Aortic smooth muscle cell (primary cell): ENCODE measurements at places on chromosomes 16 and 17. TPM values are rescaled to one million over a fixed set of nuclear protein-coding genes. Genes with fewer than 3 reads are reported as not detected.

ABCC6 gene
- total RNA-seq: 0.53 and 0.75 TPM in 2 replicates

EVI2A gene
- 6.6 and 9.9 TPM in 2 replicates for total RNA-seq

CHD9 gene
- 36.1 and 50.6 TPM in 2 replicates for total RNA-seq

B9D1 gene
- total RNA-seq: 38.8 and 45.8 TPM in 2 replicates

GLTPD2 gene
- total RNA-seq: not detected in 2 replicates

CBFA2T3 gene
- total RNA-seq: 0.06 TPM in 1 of 2 replicates, not detected in the other

MYH3 gene
- 0.56 and 1.5 TPM in 2 replicates for total RNA-seq

HOXB13 gene
- not detected in 2 replicates for total RNA-seq

SLC39A11 gene
- total RNA-seq: 23.6 and 33.7 TPM in 2 replicates

CDH8 gene
- 0.12 TPM in 1 of 2 replicates, not detected in the other for total RNA-seq

IL34 gene
- total RNA-seq: 54.0 and 74.2 TPM in 2 replicates

RPL19 gene
- total RNA-seq: 2,343 and 2,471 TPM in 2 replicates

PYDC1 gene
- not detected in 2 replicates for total RNA-seq

NATD1 gene
- 1.6 and 3.1 TPM in 2 replicates for total RNA-seq
